ENCODE measurements at places on chromosomes 3 and 15. TPM values are rescaled to one million over a fixed set of nuclear protein-coding genes. Genes with fewer than 3 reads are reported as not detected.

DNA sequence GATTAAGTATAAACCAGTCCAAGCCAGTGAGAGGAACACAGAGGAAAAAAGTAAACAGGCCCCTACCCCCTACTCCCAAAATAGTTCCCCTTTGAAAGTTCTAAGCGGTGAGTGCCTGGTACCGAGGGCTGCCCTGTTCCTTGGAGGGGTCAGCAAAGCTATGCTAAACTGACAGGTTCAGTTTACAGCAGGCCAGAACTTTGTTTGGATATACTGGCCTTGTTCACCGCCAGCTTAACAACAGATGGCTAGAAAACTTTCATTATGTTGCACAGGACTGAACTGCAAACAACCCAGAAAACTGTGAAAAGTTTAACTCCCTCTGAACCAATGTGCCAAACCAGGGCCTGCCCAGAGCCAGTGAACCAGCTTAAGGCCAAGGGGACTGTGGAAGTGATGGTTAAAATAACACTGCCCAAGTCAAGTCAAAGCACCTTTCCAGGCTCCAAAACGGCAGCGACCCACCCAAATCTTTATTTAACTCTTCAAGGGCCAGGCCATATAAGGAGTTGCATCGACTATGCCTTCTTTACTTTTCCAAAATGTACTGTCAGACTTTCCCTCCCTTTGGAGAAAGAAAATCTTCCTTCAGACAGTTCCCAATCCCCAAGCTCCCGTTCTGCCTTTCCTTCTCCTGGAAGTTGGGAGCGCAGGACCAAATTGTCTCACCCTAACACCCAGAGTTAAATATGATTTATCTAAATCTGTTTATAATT, 448.0 kb downstream of the FOXP1 start:
- no peak for DNase-seq

- peak; percentile 51 for DNase-seq
Observed at GRCh38 chr15:40421246-40422157, 15.9 kb downstream of the IVD start.

- DNase-seq, result no peak
Observed at GRCh38 chr15:77617476-77618230, 15.1 kb downstream of the LINGO1 start.

- no peak for DNase-seq
Observed at GRCh38 chr15:50055750-50056157, 63.3 kb downstream of the ATP8B4 start.

- DNase-seq, result no peak
Observed at GRCh38 chr3:169227911-169228310, 435.6 kb downstream of the MECOM start.

MOBP gene
- total RNA-seq, result not detected

SCN11A gene
- total RNA-seq, result not detected

BDH1 gene
- total RNA-seq, result 8.7 TPM

GOLGA8Q gene
- 0.97 TPM for total RNA-seq

DNA sequence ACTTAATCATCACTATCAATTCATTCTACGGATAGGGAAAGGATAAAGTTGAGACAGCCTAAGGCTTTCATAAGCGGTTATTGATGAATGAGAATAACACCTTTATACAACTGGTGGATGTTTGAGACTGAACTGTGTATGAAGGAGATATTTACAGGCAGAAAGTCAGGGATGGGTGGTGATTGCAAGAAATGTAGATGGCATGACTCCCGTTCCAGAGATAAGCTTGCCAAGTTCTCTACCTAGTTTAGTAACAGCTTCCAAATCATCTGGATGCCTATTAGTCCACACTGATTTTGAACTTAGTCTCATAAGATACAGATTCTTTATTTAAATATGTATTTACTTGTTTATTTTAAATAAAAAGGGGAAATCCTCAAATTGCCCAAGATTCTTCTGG, 358.8 kb downstream of the GAP43 start:
- no peak for DNase-seq

DNA sequence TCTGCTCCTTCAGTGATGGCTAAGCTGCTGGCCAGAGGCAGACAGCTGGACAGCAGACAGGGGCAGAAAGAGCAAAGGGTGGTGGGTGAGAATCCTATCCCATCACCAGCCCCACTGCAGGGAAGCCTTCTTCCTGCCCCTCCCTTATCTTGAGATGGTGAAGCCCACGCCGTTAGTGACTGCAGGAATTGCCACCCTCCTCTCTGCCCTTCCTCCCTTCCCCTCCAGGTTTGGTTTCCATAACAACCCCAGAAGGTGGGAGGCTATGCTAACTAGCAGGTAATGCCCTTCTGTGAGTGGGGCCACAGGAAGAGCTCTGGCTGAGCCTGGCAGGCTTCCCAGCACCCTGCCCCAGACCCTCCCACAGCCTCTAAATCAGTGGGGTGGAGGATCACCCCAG, 32.8 kb downstream of the SCN5A start:
- DNase-seq, result no peak

NPAP1 gene
- not detected for total RNA-seq

HYKK gene
- 0.87 TPM for total RNA-seq

- no peak for DNase-seq
Observed at GRCh38 chr3:53023072-53023823, 22.6 kb downstream of the SFMBT1 start.

DNA sequence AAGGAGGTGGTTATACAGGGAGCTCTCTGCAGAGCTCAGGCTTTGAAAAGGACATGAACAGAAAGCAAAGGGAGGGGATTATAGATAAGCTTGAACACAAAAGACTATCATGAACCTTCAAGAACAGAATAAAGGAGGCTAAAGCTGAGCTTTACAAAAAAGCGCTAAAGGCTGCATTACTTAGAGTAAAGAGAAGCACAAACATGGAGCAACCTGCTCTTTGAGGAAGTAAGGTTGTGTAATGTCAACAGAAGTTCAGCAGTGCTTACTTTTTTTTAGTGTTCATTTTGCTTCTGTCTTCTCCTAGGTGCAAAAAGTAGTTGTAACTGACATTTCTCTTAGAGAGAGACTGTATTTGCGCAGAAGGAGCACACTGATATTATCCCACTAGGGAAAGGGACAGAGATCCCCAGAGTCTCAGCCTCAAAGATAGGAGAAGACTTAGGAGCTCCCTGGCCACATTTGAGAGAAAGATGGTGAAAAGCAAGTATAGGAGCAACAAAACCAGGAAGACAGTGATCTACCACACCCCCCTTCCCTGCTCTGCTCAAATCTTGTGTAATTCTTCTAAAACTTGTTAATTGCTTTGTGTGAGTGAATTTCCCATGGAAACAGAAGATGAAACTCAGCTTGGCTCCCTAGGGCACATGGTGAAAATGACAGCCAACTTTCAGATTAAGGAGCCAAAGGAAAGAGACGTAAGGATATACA, 54.7 kb downstream of the QTRT2 start:
- no peak for DNase-seq

- DNase-seq, result peak; percentile 64
Observed at GRCh38 chr15:75672646-75673425, 25.1 kb downstream of the SNX33 start.
